Bronchus fibroblast of lung (primary cell): ENCODE measurements at places on chromosomes 1 and 21. TPM values are rescaled to one million over a fixed set of nuclear protein-coding genes. Genes with fewer than 3 reads are reported as not detected.

The RHCE gene
- total RNA-seq = 0.15 and 0.50 TPM in 2 replicates

The FCRL6 gene
- not detected in 2 replicates for total RNA-seq

The PRSS38 gene
- total RNA-seq = not detected in 2 replicates

The KRTAP13-2 gene
- not detected in 2 replicates for total RNA-seq

The SPRR2F gene
- not detected in 2 replicates for total RNA-seq

The CYP2J2 gene
- total RNA-seq = 0.15 and 0.50 TPM in 2 replicates

The C1orf115 gene
- total RNA-seq = 2.2 and 2.9 TPM in 2 replicates

The ATP5IF1 gene
- 404 and 481 TPM in 2 replicates for total RNA-seq

The NCAM2 gene
- 0.84 and 1.0 TPM in 2 replicates for total RNA-seq

The CASP9 gene
- 7.4 and 8.6 TPM in 2 replicates for total RNA-seq

The ANKRD34A gene
- 0.59 and 1.3 TPM in 2 replicates for total RNA-seq

The ZNF683 gene
- not detected in 2 replicates for total RNA-seq

The NBPF8 gene
- total RNA-seq = 3.6 and 3.7 TPM in 2 replicates

The HTR6 gene
- not detected in 2 replicates for total RNA-seq

The FMO2 gene
- total RNA-seq = 3.4 and 3.9 TPM in 2 replicates

The MAB21L3 gene
- total RNA-seq = not detected in 2 replicates

The MFN2 gene
- 46.6 and 48.6 TPM in 2 replicates for total RNA-seq

The FAM110D gene
- not detected in 2 replicates for total RNA-seq

The FAM163A gene
- total RNA-seq = not detected in 2 replicates

The RASSF5 gene
- 0.50 and 0.89 TPM in 2 replicates for total RNA-seq

The MRPL24 gene
- total RNA-seq = 96.9 and 106 TPM in 2 replicates

The GGPS1 gene
- 14.0 and 15.3 TPM in 2 replicates for total RNA-seq

The MAP10 gene
- 1.9 and 2.2 TPM in 2 replicates for total RNA-seq
